Kidney epithelial cell (primary cell): ENCODE measurements at places on chromosomes 13 and 19. TPM values are rescaled to one million over a fixed set of nuclear protein-coding genes. Genes with fewer than 3 reads are reported as not detected.

GRCh38 chr19:15417699-15418098, 1.1 kb downstream of the AKAP8L start:
- no peak for DNase-seq

DNA sequence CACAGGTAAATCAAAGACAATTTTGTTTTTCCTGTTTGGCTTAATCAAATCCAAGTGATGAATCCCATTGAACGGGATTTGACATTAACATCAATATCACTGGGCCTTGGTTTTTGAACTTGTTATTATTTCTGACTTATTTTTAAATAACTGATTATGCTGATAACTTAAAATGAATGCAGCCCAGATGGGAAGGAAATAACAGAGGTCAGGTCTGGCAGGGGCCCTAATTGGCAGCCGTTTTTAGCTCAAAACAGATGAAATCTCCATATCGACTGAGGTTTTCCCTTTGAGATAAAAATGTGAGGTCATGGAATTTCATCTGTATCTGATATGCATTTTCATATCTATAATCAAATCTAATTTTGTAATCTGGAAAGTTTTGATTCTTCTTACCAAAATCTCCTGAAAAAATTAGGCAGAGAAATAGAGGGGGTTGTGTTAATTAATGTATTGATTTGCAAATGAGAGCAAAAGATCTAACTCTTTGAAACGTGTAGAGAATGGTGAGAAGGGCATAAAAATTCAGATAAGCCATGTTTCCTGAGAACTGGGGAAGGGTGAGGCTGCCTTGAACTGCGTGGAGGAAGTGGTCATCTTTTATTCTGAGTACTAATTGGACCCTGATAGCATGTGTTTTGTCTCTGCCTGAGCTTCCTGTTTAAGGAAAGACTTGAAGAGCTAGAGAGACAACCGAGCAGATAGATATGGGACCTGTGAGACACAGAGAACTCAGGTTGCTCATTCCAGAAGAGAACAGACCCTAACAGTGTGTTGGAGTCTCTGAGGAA, 98.2 kb upstream of the C1QTNF9B start:
- no peak for DNase-seq

- DNase-seq, result peak; percentile 7
These were observed 1.9 kb downstream of the MRPS12 start for GRCh38 chr19:38932425-38933179.

- DNase-seq, result no peak
These were observed 211.0 kb upstream of the ZNF536 start for GRCh38 chr19:30161021-30161655.

- DNase-seq, result peak; percentile 64
These were observed 42.5 kb downstream of the ABCC4 start for GRCh38 chr13:95258619-95259194.

DNA sequence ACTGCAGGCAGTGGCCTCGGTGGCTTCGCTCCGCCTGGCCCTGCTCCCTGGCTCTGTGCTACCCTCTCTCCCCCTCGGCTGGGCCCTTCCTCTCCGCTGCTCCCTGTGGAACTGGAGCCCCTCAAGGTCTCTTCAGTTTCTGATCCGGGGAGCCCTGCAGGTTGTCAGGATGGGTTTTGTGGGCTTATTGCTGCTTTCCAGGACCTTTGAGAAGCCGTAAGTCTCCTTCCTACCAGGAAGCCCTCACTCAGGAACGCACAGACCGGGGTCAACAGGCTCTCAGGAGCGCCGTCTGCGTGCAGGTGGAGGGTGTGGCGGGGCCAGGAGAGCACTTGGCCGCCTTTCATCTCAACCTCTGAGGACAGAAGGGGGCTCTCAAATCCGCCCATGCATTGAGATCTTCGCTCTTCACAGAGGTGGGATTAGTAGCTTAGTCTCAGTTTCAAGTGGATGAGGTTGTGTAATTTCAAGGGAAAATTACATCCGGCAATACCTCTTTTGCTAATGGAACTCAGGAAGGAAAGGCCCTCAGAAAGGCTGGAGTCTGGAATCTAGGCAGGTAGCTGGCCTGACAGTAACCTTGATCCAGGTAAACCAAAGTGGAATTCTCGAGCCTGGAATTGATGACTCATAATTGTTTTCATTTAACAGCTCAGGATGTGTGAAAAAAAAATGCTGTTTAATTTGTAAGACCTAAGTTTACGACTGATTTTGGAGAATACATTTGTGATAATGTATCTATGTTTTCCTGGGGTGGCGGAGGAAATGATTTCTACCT, 102.0 kb downstream of the ATP11A start:
- DNase-seq, result no peak

DNA sequence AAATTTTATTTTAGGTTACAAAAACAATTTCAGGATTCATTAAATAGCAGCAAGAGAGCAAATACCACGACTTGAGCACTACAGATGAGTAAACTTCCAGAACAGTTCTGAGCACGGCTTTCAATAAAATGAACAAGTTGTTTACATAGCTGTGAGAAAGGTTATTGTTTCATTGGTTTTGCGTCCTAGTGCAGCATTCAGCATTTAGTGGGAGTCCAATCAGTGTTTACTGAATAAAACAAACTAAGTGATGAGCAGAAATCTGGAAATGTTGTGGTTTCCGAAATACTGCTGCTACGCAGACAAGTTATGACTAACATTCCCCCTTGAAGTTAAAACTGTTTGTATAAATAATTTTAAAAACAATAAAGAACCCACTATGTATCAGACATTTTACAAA, 251.5 kb upstream of the STARD13 start:
- no peak for DNase-seq

DNA sequence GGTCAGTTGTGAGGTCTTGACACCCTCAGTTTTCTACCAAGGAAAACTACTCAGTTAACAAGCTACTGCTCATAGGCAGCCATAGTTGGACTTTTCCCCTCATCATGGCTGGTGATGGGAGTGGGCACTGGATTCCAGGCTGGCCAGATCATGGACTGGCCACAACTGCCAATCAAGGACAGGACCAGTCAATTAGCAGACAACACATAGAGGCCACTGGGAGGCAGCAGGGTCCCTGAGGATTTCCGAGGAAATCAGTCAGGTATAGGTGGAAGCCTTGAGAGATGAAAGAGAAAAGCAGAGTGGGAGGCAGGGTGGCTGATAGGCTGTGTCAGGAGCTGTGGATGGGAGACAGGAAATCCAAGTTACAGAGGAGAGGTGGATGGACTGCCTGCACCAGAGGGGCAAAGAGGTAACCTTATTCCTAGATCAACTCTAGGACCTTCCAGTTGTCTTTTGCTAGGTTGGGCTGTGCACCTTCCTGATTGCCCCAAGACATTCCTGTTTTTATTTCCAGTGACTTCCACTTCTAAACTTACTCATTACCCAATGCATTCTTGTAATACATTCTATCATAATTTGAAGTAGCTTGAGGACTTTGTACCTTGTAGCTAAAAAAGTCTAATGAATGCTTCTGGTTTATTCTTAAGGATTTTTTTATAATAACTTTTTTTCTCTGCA, 361.8 kb downstream of the KCNRG start:
- no peak for DNase-seq

DNA sequence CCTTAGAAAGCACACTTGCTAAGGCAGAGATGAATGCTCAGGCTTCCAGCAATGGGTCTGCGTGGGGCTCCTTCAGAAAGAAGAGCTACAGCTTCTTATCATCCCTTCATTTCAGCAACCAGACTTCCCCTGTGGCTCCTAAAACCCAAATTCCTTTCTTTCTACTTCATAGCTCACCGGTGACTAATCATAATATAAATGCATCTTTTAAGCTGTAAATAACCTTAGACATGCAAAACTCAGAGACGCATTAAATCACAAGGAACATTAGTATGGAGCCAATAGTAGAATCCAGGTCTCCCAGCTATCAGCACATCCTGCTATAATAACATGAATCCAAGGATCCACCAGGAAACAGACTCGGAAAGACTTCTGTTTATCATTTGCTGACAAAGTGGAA, 375.6 kb downstream of the COG6 start:
- no peak for DNase-seq

CNMD gene
- total RNA-seq, result 0.46 and 1.4 TPM in 2 replicates

CGB5 gene
- 0.89 TPM in 1 of 2 replicates, not detected in the other for total RNA-seq

TYROBP gene
- total RNA-seq, result 1.1 TPM in 1 of 2 replicates, not detected in the other

AKT2 gene
- 72.3 and 73.5 TPM in 2 replicates for total RNA-seq

RFPL4A gene
- total RNA-seq, result not detected in 2 replicates

MIA gene
- total RNA-seq, result not detected in 2 replicates

GJB6 gene
- 1.9 and 2.2 TPM in 2 replicates for total RNA-seq

CEACAM21 gene
- total RNA-seq, result not detected in 2 replicates
